ENCODE measurements at places on chromosomes 5 and 9. TPM values are rescaled to one million over a fixed set of nuclear protein-coding genes. Genes with fewer than 3 reads are reported as not detected.
A peak's percentile ranks its signal among the peaks of the same experiment; 100 is the strongest.

The DMGDH gene
- not detected for total RNA-seq

The OLFML2A gene
- total RNA-seq: not detected

The TMOD1 gene
- 0.81 TPM for total RNA-seq

The PITX1 gene
- 1.1 TPM for total RNA-seq

DNA sequence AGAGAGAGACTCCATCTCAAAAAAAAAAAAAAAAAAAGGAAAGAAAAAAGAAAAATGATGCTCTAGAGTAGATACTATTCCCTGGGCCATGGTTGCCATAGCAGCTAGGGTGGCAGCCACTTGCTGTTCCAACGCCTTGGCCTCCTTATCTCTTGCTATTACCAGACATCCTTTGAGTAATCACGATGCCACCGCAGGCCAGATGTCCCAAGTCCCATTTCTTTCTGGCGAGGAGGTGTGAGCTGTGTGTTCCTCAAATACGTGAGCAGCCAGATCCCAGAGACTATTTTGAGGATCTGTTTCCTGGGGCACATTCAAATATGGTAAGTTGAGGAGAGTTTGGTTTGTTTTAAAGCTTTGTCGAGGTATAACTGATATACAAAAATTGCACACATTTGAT is 23.4 kb upstream of the GFPT2 start:
- H3K36me3 ChIP-seq: no peaks in the 10 kb centered on the region
- H3K4me3 ChIP-seq: no peak overlapping the region
- no peak overlapping the region for H3K27ac ChIP-seq
- no peak for DNase-seq
- no peaks in the 10 kb centered on the region for H3K4me1 ChIP-seq

GRCh38 chr9:88593537-88594185 is 58.7 kb downstream of the NXNL2 start:
- H3K27me3 ChIP-seq: peaks cover 21% of the 10 kb centered on the region
- peak; percentile 19 for DNase-seq
- H3K27ac ChIP-seq: no peak overlapping the region
- peaks cover 8% of the 10 kb centered on the region for H3K4me1 ChIP-seq
- H3K36me3 ChIP-seq: no peaks in the 10 kb centered on the region
- no peak overlapping the region for H3K4me3 ChIP-seq

- no peak for DNase-seq
- no peaks in the 10 kb centered on the region for H3K4me1 ChIP-seq
- no peaks in the 10 kb centered on the region for H3K27me3 ChIP-seq
- H3K27ac ChIP-seq: no peak overlapping the region
- H3K4me3 ChIP-seq: no peak overlapping the region
Observed at GRCh38 chr5:178525906-178526732, 64.1 kb downstream of the COL23A1 start.

- peaks cover 44% of the 10 kb centered on the region for H3K36me3 ChIP-seq
- no peak overlapping the region for H3K27ac ChIP-seq
- no peaks in the 10 kb centered on the region for H3K27me3 ChIP-seq
- DNase-seq: no peak
Observed at GRCh38 chr5:36173426-36173825, 21.5 kb downstream of the SKP2 start.

The ZNF354C gene
- 3.5 TPM for total RNA-seq

DNA sequence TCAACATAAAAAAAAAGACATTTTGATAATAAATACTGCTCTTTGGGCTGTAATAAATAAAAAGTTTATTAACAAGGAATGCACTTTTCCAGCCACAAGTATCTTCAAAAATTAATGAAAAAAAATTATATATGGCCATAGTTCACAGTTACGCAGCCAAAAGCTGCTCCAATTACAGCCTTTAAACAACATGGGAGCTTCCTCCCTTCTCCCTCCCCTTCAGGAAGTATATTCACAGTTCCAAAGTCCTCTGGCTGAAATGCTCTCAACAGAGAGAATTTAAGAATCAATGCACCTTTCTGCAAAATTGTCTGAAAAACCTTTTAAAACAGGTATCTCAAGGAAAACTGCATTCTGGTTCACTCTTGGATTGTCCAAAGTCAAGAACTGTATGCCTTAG is 5.9 kb downstream of the PLK2 start:
- peaks cover 6% of the 10 kb centered on the region for H3K4me1 ChIP-seq
- peaks cover 10% of the 10 kb centered on the region for H3K36me3 ChIP-seq
- DNase-seq: no peak
- H3K27me3 ChIP-seq: peaks cover 30% of the 10 kb centered on the region
- no peak overlapping the region for H3K4me3 ChIP-seq

GRCh38 chr5:77645158-77645994 is 6.9 kb upstream of the OTP start:
- DNase-seq: no peak
- H3K27me3 ChIP-seq: peaks cover 84% of the 10 kb centered on the region
- H3K27ac ChIP-seq: peak overlapping the region; percentile 0
- peak overlapping the region; percentile 54 for H3K4me3 ChIP-seq
- H3K4me1 ChIP-seq: peaks cover 17% of the 10 kb centered on the region

The PROP1 gene
- not detected for total RNA-seq

The CER1 gene
- total RNA-seq: not detected

The EQTN gene
- not detected for total RNA-seq

DNA sequence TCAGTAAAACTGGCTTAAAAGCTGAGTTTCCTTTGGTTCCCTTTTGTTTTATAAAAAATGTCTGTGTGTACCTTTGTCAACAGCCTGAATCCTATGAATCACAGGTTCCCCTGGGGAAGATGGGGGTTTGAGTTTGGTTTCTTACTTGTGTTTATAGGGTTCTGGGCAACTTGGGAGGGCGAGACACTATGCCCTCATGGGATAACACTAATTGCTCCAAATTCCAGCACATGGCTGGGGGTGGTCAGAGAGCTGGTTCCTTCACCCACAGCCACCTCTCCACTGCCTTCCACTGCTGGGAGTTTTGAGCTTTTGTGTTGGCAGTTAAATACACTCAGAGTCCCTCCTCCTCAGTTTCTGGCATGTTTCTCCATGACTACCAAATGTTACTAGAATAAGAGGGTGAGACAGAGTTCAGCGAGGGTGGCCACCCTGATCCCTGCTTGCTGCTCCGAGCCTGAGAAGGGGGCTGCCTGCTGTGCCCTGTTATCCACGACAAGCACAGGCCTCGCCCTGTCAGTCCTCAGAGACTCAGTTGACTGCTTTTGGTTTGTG is 83.0 kb upstream of the EPB41L4B start:
- H3K36me3 ChIP-seq: peaks cover 3% of the 10 kb centered on the region
- no peak for DNase-seq
- peaks cover 2% of the 10 kb centered on the region for H3K27me3 ChIP-seq

- no peak for DNase-seq
- peaks cover 6% of the 10 kb centered on the region for H3K27me3 ChIP-seq
- H3K27ac ChIP-seq: no peak overlapping the region
- H3K4me3 ChIP-seq: no peak overlapping the region
- no peaks in the 10 kb centered on the region for H3K4me1 ChIP-seq
- no peaks in the 10 kb centered on the region for H3K36me3 ChIP-seq
Observed at GRCh38 chr5:78696637-78697036, 48.1 kb upstream of the LHFPL2 start.

DNA sequence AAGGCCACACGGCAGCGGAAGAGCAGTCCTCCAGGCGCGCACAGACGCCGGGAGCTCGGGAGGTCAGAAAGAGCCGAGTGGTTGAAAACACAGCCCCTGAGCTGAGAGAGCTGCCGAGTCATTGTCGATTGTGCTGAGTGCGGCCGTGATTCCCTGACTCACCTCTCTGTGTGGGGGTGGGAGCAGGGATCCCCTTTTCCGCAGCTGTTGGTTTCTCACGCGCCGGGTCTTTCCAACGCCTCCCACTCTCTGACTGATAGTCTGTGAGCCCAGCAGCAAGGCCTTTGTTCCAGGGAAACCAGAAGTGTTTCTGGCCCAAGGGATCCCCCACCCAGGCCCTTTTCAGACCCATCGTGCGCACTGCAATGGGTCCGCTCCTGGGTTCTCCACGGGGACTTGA is 97.3 kb downstream of the MRPL36 start:
- H3K27ac ChIP-seq: no peak overlapping the region
- no peaks in the 10 kb centered on the region for H3K36me3 ChIP-seq
- peaks cover 18% of the 10 kb centered on the region for H3K4me1 ChIP-seq

- no peaks in the 10 kb centered on the region for H3K36me3 ChIP-seq
- DNase-seq: no peak
- no peak overlapping the region for H3K27ac ChIP-seq
- no peak overlapping the region for H3K4me3 ChIP-seq
Observed at GRCh38 chr9:105841562-105841961, 147.2 kb downstream of the TMEM38B start.

- H3K36me3 ChIP-seq: no peaks in the 10 kb centered on the region
- H3K4me1 ChIP-seq: no peaks in the 10 kb centered on the region
- no peak overlapping the region for H3K27ac ChIP-seq
- no peak for DNase-seq
- no peak overlapping the region for H3K4me3 ChIP-seq
Observed at GRCh38 chr9:81720450-81721086, 31.2 kb upstream of the TLE1 start.

The GBGT1 gene
- 9.4 TPM for total RNA-seq

- peaks cover 53% of the 10 kb centered on the region for H3K27me3 ChIP-seq
- peaks cover 15% of the 10 kb centered on the region for H3K4me1 ChIP-seq
- DNase-seq: peak; percentile 18
- H3K27ac ChIP-seq: peak overlapping the region; percentile 70
- peak overlapping the region; percentile 86 for H3K4me3 ChIP-seq
Observed at GRCh38 chr5:72956324-72957140, 691 bp downstream of the FCHO2 start.

The NIPAL4 gene
- 2.2 TPM for total RNA-seq

The C7 gene
- total RNA-seq: not detected

Measured in activated T-helper 1 cell treated with anti-CD3 and anti-CD28 coated beads, Interleukin-12 subunit alpha, Interleukin-12 subunit beta, Interleukin-2, Interleukin-4 antibody, amounts not matched to agents 30 ng/mL and 10 ng/mL and 1 ng/mL, durations not matched to agents 14 hours and 24 hours and 36 hours (primary cell).